Natural killer cell (primary cell): ENCODE measurements at places on chromosomes 12 and 14. TPM values are rescaled to one million over a fixed set of nuclear protein-coding genes. Genes with fewer than 3 reads are reported as not detected.
A peak's percentile ranks its signal among the peaks of the same experiment; 100 is the strongest.

DNA sequence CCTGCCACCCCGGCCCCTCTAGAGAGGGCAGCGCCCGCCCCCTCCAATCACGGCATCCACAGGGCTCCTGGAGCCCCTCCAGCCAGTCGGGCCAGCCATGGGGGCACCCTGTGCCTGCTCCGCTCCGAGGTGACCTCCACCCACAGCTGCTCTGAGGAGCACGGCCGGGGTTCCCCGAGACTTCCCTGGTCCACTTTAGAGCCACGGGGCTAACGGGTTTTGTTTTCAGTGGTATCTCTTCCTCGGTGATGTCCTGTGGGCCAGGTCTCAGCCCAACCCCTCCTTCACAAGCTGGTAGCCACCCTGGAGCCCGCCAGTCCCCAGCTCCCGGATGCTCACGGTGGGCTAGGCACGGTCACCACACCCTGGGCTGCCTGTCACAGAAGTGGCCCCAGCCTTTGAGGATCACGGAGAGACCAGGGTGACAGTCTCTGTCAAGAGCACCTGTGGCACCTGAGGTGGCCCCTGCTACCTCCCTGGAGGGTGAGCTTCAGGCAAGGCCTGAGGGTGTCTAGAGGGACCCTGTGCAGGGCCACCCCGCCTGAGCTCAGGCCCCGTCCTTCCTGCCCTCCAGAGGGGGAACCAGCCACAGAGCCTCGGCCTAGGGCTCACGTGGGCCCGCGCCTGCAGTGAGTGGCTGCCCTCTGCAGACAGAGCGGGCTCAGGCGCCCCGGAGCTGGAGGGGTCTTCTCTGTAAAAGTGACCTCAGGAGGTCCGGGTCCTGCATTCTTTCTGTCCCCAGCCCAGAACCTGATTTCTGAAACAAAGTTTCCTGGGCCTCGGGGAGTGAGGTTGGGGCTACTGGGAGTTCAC lies 146.0 kb upstream of the C14orf180 start:
- DNase-seq = no peak
- H3K4me1 ChIP-seq = peaks cover 6% of the 10 kb centered on the region
- H3K27me3 ChIP-seq = no peaks in the 10 kb centered on the region
- H3K27ac ChIP-seq = no peak overlapping the region
- no peaks in the 10 kb centered on the region for H3K36me3 ChIP-seq

The VPS29 gene
- total RNA-seq = 115 TPM

DNA sequence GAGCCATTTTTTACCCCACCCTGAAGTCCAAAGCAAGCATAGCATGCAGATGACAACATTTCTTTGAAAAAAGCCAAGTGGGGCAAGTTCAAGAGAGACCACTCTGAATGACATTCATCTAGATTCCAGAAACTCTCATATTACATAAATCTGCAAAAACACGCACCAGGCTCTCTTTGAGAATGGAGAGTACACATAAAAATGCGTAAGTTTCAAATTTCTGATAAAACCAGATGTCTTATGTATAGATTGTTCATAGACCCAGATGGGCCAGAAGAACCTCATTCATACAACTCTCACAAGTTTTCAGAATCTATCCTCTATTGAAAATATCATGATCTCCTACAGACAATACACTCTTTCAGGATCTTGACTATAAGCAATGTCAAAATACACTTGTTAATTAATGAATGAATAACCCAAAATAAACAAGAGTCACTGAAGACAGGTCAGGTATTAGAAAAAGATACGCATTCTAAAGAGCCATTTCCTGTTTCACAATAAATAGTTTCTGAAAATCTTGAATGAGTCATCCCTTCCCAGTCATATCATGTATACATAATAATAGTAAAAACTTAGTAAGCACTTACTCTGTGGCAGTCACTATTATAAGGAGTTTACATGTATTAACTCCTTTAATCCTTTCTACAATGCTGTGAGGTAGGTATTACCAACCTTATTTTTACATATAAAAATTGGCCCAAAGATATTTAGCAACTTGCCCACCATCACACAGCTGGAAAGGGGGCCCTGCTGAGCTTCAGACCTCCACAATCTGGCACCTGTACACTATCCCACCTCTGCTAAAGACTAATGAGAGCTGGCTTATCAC lies 72.0 kb downstream of the PPP2R5E start:
- H3K27me3 ChIP-seq = no peaks in the 10 kb centered on the region
- H3K27ac ChIP-seq = peak overlapping the region; percentile 3
- DNase-seq = peak; percentile 19
- no peak overlapping the region for H3K4me3 ChIP-seq

DNA sequence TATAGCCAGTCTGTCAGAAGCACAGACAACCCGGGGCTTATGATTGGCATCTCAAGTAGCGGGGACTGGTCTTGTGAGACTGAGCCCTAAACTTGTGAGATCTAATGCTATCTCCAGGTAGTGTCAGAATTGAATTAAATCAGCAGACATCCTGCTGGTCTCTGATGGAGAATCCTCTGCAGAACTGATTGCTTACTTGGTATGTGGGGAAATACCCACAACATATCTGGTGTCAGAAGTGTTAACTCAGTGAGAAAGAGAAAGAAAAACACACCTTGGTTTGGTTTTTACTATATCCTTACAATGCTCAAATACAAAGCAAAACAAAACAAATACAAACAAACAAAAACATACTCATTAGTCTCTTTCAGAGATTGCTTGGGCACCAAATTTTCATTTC lies 10.0 kb downstream of the SEL1L start:
- DNase-seq = no peak
- peaks cover 4% of the 10 kb centered on the region for H3K4me1 ChIP-seq
- peaks cover 54% of the 10 kb centered on the region for H3K36me3 ChIP-seq
- H3K4me3 ChIP-seq = no peak overlapping the region
- H3K27me3 ChIP-seq = no peaks in the 10 kb centered on the region

DNA sequence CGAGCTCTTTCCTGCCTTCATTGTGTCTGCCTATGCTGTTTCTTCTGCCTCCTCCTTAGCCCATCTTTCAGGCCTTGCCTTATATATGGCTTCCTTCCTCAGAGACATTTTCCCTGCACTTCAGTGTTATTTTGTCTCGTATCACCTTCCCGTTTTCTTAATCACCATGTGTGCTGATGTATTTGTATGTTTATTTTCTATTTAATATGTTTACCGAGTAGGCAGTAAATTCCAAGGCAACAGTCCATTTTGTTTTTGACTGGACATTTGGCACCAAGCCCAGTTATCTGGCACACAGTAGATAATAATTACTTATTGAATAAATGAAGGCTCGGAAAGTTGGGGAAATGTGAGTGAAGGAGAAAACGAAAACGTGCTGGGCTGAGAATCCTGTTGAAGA lies 4.6 kb upstream of the POU6F1 start:
- H3K36me3 ChIP-seq = no peaks in the 10 kb centered on the region
- H3K27me3 ChIP-seq = no peaks in the 10 kb centered on the region
- no peak overlapping the region for H3K27ac ChIP-seq
- H3K4me1 ChIP-seq = peaks cover 9% of the 10 kb centered on the region
- no peak overlapping the region for H3K4me3 ChIP-seq

GRCh38 chr12:124665511-124665910 lies 98.1 kb upstream of the NCOR2 start:
- no peak for DNase-seq
- no peaks in the 10 kb centered on the region for H3K36me3 ChIP-seq
- H3K4me1 ChIP-seq = no peaks in the 10 kb centered on the region
- H3K4me3 ChIP-seq = no peak overlapping the region
- H3K27me3 ChIP-seq = no peaks in the 10 kb centered on the region
- H3K27ac ChIP-seq = no peak overlapping the region

- H3K4me3 ChIP-seq = peak overlapping the region; percentile 68
- no peaks in the 10 kb centered on the region for H3K27me3 ChIP-seq
- peaks cover 20% of the 10 kb centered on the region for H3K4me1 ChIP-seq
- DNase-seq = peak; percentile 87
- H3K36me3 ChIP-seq = no peaks in the 10 kb centered on the region
- H3K27ac ChIP-seq = peak overlapping the region; percentile 90
These were observed 21.4 kb upstream of the CLEC2D start for GRCh38 chr12:9647825-9648700.
